Astrocyte of the cerebellum (primary cell): ENCODE measurements at places on chromosomes 7 and 10.

DNA sequence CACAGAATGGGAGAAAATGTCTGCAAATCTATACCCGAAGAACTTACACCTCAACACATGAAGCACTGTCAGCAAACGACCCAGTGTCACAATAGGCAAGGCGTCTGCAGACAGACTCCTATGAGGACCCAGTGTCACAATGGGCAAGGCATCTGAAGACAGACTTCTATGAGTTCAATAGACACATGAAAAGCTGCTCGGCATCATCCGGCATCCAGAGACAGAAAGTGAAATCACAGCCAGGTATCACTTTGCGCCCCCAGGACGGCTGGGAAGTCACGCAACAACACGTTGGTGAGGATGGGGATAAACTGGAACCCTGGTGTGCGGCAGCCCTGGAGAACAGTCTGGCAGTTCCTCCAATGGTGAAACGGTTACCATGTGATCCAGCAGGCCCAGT lies 273.2 kb downstream of the ELFN1 start:
- no peak for DNase-seq

DNA sequence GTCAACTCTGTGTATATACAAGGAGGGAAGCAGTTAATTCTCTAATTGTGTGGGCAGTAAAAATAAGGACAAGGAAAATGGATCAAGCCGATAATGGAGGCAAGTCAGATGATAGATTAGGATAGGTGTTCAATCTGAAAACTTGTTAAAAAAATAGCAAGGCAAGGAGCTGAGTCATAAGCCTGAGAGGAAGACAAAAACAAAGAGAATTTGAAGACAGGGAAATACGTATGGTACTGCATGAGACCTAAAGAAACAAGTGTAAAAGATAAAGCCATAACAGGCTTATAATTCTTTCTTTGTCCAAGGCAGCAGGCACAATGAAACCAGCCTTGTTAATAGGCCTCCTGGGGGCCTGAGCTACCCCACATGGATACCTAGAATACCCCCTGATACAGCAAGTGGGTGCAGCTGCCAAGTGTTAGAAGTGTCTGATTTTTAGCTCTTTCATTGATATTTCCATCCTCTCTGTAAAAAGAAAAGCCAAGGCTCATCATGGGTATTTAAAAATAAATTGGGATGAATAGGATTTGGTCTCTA lies 1570.6 kb upstream of the LRRTM3 start:
- DNase-seq: no peak

- no peak for DNase-seq
Observed at GRCh38 chr10:102537948-102538347, 34.2 kb downstream of the SUFU start.

- DNase-seq: no peak
Observed at GRCh38 chr10:89966211-89966610, 264.8 kb downstream of the KIF20B start.

GRCh38 chr10:116912162-116912561 lies 62.9 kb downstream of the ENO4 start:
- no peak for DNase-seq

DNA sequence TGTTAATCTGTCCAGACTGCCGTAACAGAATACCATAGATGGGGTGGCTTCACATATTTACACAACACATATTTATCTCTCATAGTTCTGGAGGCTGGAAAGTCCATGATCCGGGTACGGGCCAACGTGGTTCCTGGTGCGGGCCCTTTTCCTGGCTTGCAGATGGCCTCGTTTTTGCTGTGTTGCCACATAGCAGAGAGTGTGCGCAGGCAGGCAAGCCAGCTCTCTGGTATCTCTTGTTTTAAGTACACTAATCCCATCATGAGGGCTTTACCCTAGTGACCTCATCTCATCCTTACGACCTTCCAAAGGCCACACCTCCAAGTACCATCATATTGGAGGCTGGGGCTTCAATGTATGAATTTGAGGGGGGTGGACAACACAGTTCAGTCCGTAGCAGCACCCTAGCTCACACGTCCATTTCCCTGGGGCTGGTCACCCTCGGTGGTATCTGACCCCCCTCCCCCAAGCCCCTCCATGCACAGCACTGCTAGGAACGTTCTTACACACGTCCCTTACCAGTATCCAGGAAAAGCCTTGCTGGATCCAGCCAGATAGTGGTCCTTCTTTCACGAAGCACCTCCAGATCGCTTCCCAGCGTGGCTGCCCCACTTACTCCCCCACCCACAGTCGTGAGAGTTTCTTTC lies 21.5 kb downstream of the CUX1 start:
- DNase-seq: no peak

DNA sequence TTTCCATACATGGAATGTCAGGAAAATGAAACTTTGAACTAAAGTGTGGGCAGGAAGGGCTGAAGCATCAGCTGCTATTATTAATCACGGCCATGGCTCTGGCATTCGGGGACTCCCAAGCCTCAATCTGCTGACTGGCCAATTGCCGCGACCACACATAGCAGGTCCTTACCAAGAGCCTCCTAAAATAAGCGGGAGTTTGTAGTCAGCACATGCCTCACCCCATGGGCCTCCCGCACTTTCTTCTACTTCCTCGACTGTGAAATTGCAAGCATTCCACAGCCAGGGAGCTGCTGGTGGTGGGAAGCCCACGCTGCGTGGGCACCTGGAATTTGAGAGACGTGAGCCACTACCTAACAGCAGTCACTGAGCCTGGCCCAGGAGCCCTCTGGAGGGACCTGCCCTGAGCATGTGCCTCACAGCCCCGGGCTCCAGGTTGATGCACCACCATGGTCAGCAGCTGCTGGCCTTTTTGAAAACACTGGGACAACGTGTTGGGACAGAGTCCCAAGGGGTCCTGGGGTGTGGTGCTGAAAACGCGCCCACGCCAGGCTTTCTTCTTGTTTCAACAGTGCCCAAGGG lies 211.4 kb downstream of the TNS3 start:
- DNase-seq: peak; percentile 51

DNA sequence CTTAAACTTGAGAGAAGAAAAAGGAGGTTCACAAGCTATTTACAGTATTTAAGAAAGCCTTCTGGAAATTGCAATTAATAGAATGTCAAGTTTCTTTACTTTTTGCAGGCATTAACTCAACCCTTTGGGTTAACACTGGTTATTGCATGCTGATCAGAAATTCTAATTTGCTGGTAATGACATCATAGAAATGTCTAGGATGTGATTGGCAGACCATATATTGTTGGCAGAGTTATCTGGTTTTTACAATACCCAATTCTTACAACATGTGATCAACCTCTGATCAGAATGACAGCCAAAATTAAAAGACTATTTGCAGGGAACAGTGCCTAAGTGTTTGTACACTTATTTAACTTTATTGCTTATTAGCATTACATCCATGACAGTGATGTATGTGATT lies 1.6 kb upstream of the CASD1 start:
- DNase-seq: no peak

- no peak for DNase-seq
Observed at GRCh38 chr10:6148908-6149307, 53.8 kb upstream of the PFKFB3 start.

DNA sequence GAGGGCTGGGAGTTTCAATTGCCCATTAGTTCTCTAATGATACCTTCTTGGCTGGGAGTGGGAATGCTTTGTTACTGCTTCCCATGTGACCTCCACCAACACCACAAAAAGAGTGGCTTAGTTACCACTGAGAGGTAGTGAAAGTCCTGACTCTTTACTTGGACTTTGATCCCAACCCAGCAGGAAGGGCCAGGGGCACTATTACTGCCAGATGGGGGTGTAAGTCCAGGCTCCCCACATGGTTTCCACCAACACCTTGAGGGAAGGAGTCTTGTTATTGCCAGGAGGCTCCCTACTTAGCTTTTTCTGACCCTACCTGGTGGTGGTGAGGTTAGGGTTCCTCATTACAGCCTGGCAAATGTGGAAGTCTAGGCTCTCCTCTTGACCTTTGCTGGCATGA lies 11.4 kb downstream of the GGCT start:
- DNase-seq: no peak

GRCh38 chr10:119253433-119254174 lies 46.2 kb downstream of the GRK5 start:
- DNase-seq: peak; percentile 93

GRCh38 chr10:12195603-12196506 lies at the start of the genes CDC123 and NUDT5:
CDC123 (plus strand) TSS chr10:12196188; CDS start chr10:12196246, 58 bp downstream.
NUDT5 (minus strand) TSS chr10:12195891; CDS start chr10:12186291, 9,600 bp downstream.
- peak; percentile 74 for DNase-seq
